Right ventricle myocardium inferior (tissue), 1 donor: ENCODE measurements at places on chromosomes 12 and 14. TPM values are rescaled to one million over a fixed set of nuclear protein-coding genes. Genes with fewer than 3 reads are reported as not detected.

The HCAR2 gene
- 0.46 TPM for total RNA-seq

The KLRC1 gene
- not detected for total RNA-seq

DNA sequence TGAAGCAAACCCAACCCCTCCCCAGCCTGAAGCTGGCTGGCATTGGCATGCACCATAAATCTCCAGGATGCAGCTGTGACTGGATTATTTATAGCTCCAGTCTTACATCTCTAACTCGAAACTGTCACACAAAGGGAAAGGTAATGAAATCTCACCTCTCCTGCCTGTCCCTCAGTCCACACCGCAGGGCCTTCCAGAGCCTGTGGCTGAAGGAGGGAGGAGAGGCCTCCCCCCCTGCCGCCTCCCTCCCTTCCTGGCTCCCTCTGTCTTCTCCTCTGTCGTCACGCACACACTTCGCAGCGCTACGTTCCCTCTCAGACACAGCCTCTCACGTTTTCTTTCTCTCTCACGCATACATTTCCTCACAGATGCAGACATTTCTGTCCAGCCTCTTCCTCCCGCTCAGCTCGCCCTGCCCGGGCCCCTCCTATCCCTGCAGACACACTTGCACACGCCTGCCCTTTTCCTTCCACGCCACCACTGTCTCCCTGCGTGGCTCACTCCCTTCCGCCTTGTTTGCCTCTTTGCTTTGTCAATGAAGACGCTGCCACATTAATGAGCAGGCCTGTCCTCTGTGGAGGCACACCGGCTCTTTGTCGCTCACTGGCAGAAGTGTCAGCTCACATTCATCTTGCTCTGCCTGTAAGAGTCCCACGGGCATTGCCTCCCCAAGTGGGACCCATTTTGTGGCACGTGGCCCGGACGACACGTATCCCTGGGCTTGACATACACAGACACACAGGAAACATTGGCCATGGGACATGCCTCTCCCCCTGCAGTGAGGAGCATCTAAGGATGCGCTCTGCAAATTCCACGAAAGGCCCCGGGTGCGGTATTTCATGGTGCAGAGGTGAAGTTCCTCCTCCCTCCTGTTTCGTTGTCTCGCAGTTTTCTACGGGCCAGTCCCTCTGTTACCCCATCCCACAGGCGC lies 27.9 kb downstream of the IRF2BPL start:
- DNase-seq, result no peak

- DNase-seq, result no peak
These were observed 839.9 kb upstream of the MGAT4C start for GRCh38 chr12:87096082-87096585.

- DNase-seq, result no peak
These were observed 2.8 kb downstream of the MED21 start for GRCh38 chr12:27025116-27025515.

DNA sequence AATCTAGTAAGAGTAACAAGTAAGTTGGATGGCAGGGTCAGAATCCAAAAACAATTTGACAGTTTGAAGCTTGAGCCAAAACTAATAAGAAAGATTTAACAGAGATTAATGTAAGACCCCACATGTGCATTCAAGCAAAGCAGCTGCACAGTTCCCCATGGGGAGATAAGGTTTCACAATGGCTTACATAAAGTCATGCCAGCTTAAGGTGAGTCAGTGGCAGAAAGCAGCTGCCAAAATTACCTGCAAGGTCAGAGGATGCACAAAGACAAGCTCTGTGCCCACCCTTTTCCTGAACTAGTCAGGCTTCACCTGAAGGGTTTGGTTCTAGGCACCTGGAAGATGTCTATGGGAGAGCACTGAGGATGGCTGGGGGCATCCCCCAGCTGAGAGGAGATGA lies 36.6 kb upstream of the KRT77 start:
- DNase-seq, result no peak

GRCh38 chr12:100193085-100193484 lies 7.5 kb upstream of the ACTR6 start:
- DNase-seq, result no peak
